CD4-positive, alpha-beta T cell treated with Interleukin-15 for 4 hours (primary cell): ENCODE measurements at places on chromosomes 13 and 19.

DNA sequence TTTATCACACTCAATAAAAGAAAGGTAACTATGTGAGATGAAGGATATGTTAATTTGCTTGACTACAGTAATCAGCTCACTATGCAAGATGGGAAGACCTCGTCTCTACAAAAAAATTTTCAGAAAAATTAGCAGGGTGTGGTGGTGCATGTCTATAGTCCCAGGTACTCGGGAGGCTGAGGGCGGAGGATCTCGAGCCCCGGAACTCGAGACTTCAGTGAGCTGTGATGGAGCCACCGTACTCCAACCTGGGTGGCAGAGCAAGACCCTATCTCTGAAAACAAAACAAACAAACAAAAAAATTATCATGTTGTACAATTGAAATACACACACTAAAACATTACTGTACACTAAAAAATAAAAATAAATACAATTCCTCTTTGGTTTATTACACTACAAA, 376.7 kb upstream of the KLHL1 start:
- DNase-seq, result no peak

GRCh38 chr13:30676672-30677071, 58.7 kb upstream of the ALOX5AP start:
- no peak for DNase-seq

DNA sequence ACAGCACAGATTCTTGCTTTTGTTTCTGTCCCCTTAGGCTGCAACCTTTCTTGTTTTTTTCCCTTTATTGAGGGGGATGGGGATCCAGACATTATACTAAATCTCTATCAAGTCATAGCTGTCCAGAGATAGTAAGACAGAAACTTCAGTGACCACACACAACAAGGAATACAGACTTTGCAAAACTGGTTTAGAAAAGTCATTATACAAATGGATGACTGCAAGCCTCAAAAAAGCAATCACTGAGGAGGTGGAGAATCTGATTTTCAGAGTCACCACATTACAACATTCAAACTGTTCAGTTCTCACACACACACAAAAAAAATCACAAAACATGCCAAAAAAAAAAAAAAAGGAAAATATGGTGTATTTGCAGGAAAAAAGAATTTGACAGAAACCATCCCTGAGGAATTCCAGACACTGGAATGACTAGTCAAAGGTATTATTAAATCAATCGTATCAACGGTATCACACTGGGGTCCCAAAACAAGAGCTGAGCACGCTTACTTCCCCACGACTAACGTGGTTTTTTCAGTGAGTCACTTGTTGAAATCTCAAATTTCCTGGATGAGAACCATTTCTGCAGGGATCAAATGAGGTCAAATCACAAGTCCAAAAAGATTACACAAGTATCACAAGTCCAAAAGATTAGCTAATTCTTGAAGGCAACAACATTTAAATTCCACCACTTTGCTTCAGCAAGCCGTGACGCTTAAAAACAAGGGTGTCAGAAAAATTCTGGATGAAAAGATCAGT, 41.2 kb downstream of the USP12 start:
- no peak for DNase-seq

DNA sequence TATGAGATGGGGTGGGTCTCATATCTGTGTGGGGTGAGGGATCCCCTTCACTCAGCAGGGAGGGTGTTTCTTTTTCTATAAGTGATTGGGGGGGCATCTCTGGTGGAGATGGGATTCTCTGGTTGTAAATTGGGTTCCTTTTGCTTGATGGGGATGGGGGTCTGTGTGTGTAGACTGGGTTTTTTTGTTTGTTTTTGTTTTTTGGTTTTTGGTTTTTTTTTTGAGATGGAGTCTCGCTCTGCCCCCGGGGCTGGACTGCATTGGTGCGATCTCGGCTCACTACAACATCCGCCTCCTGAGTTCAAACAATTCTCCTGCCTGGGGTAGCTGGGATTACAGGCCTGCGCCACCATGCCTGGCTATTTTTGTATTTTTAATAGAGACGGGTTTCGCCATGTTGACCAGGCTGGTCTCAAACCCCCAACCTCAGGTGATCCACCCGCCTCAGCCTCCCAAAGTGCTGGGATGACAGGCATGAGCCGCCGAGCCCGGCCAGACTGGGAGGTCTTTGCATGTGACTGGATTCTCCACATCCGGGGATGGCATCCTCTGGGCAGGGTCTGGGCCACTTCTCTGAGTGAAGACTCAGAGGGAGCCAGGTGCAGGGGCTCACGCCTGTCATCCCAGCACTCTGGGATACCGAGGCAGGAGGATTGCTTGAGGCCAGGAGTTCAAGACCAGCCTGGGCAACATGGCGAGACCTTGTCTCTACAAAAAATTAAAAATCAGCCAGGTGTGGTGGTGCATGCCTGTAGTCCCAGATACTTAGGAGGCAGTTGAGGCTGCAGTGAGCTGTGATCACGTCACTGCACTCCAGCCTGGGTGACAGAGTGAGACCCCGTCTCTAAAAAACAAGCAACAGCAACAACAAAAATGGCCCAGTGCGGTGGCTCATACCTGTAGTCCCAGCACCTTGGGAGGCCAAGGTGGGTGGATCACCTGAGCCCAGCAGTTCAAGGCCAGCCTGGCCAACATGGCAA, 799 bp downstream of the MYBPC2 start:
- no peak for DNase-seq

DNA sequence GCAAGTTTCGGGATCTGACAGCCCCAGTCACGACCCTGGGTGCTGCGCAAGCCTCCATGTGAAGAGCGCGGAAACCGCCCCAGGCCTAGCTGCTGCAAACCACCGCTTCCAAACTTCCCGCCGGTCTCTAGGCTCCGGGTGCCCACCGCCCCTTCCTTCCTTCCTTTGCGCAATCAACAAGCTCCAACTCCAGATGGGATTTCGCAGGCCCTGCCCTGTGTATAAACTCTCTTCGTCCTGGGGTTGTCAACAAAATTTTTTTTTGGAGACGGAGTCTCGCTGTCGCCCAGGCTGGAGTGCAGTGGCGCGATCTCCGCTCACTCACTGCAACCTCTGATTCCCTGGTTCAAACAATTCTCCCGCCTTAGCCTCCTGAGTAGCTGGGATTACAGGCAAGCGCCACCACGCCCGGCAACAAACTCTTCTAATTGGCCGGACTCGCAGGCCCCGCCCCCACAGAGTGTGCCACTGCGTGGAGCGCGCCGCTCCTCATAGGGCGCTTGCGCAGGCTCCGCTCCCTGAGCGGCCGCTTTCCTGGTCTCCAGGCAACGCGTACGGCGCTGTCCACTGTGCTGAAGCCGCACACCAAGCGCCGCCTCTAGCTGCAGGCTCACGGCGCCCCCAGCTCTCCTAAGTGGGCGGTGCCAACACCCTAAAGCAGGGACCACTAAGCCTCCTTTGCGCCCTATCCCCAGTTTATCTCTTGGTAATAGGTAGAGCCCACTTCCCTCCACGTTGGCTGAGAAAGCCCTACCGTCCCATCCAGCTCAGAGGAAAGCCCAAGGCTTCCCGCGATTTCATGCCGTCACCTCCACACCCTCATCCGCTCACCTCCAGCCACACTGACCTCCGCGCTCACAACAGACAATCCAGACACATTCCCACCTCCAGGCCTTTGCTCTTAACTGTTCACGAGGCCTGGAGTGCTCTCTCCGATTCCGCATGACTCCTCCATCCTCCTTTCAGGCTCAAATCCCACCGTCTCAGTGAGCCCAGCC, 5.5 kb upstream of the QTRT1 start:
- DNase-seq, result peak; percentile 86

DNA sequence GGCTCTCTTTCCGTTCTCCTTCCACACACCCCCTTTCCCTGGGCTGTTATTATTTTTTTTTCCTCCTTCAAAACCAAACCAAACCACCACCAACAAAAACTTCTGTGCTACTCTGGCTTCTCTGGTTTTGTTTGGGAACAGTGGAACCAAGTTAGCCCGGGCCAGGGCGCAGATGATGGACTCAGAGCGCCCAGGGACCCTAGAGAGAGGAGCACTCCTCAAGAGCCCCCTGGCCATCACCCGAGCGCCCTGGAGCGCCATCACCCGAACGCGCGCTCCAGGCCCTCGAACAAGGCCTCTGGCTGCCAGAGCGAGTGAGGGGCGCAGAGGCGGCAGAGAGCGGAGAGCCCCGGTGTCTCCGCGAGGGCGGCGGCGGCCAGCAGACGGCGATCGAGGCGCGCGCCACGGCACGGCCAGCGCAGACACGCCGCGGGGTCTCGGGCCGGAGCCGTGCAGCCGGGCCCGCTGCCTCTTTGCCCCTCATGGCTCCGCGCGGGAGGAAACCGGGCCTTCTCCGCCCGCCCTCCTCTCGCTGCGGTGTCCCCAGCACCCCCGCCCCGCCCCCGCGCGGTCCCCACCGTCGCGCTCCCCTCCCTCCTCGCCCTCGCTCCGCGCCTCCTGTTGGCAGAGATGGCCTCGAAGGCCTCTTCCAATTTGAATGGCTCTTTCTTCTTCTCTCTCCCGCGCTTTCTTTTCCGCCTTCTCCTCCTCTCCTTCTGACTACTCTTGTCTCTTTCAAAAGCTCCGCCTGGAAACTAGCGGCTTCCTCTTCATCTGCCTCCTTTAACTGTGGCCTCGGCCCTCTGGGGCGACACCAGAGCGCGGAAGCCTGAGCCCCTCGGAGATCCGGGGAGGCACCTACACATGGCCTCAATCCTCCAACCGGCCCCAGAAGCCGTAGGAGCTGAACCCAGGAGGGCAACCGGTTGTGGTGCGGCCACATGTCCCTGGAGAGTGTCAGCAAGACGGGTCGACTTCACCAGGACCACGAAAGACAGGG, 4.1 kb upstream of the SOX1 start:
- no peak for DNase-seq

GRCh38 chr13:50826035-50826434, 17.5 kb downstream of the DLEU7 start:
- DNase-seq, result no peak

DNA sequence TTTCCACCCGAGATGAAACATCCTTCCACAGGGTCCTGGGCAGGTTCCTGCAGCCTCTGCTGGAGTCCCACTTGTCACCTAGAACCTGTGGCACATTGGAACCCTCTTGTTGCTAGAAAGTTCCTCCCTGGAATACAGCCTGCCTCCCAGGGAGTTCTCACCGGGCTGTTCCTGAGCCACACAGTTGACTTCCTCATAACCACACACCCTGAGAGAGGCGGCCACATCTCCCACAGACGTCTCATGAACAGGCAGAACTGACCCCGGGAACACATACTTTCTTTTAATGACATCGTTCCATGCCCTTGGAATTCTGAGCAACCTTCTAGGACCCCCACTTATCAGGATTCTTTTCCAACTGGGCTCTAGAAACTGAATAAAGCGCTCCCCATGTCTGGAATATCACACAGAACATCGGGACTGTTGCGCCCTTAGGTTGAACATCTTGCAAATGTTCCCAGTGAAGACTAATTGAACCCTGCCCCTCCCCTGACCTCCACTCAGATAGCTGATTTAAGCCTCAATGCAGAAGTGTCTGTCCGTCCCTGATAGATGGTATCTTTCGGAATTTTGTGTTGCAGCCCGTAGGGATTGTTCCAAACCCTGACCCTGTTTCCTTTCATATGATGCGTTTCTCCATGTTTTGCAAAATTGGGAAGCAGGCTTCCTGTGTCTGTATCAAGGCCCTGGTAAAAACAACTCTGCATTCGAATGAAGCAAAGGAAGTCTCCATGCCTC, 91.1 kb downstream of the RAB20 start:
- no peak for DNase-seq

- no peak for DNase-seq
Measured at GRCh38 chr19:38654628-38655055, 7.2 kb downstream of the ACTN4 start.

- no peak for DNase-seq
Measured at GRCh38 chr13:75511051-75511625, 26.5 kb downstream of the COMMD6 start.

- no peak for DNase-seq
Measured at GRCh38 chr19:44628793-44629192, 14.9 kb upstream of the PVR start.

- no peak for DNase-seq
Measured at GRCh38 chr19:4519172-4519496, 848 bp upstream of the PLIN4 start.

- no peak for DNase-seq
Measured at GRCh38 chr19:42115219-42115618, 17.0 kb downstream of the POU2F2 start.

DNA sequence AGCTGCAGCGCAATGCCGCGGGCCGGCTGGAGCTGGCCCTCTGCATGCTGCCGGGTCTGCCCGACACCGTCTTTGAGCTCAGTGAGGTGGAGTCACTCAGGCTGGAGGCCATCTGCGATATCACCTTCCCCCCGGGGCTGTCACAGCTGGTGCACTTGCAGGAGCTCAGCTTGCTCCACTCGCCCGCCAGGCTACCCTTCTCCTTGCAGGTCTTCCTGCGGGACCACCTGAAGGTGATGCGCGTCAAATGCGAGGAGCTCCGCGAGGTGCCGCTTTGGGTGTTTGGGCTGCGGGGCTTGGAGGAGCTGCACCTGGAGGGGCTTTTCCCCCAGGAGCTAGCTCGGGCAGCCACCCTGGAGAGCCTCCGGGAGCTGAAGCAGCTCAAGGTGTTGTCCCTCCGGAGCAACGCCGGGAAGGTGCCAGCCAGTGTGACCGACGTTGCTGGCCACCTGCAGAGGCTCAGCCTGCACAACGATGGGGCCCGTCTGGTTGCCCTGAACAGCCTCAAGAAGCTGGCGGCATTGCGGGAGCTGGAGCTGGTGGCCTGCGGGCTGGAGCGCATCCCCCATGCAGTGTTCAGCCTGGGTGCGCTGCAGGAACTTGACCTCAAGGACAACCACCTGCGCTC, 3.8 kb upstream of the MAP2K7 start:
- DNase-seq, result no peak

- peak; percentile 31 for DNase-seq
Measured at GRCh38 chr19:9808855-9809824, 9.7 kb downstream of the FBXL12 start.

GRCh38 chr13:28981530-28981929, 161.4 kb downstream of the MTUS2 start:
- DNase-seq, result no peak

DNA sequence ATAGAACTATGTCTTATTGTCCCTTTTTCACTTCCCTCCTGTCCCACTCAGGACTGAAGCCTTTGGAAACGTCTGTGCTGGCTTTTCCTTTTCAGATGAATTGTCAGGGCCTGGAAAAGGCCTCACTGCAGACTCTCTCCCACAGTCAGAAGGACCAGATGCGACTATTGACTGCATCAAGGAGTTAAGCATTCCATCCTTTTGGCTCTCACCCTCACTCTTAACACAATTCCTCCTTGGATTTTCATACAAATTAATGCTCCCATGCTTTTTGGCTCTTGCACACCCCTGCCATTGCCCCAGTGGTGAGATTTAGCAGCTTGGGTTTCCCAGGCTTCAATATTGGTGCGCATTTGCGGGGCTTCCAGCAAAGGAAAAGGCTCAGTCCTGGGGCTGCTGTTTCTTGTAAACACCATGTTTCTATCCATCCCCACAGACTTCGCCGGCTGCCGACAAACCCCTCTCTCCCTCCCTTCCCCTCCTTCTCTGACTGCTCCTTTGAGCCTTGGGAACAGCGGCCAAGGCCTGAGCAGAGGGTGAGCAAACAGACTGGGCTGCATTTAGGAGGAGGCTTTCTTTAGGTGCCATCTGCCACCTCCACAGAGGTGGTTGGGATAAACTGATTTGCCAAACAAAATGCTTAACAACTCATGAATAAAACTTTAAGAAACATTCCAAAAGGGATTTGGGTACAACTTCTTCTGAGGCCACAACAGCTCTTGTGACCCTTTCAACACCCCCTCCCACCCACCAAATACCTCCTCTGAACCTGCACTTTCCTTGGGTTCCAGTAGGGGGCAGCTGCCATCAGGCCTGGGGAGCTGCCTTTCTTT, 48.6 kb upstream of the PCDH8 start:
- no peak for DNase-seq
